ENCODE measurements at places on chromosomes 5 and 9.

DNA sequence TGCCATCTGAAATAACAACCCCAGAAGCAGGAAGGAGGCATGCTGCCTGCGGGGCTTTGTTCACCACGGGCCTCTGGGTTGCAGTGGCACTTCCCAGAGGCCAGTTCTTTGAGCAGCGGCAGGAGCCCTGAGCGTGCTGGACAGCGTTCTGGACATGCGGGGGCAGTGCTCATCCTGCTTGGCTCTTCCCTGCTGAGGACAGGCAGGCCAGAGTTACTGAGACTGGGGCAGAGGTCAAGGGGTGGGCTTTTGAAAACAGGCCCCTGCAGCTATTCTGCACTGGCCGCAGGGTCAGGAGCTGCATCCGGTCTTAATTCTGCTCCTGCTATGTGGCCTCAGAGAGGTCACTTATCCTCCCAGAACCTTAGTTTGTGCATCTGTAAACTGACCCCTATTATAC, 258.6 kb downstream of the FSTL4 start:
- no peak for DNase-seq

DNA sequence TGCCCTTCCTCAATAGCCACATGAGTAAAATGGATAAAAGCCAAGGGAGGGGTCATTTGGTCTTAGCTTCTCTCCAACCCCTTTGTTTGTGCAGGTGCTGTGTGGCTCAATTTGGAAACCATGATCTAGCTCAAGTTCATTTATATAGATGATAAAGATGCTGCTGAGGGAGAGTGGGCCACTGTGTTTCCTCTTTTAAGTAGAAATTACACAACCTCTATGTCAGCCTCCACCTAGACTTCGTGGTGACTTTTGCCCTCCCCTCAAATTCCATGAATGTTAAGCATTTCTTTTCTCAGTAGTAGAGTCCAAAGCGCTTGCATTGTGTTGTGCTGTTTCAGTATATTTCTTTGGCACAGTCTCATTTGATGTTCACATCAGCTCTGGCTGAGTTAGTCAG, 241.4 kb downstream of the ARHGAP26 start:
- peak; percentile 36 for DNase-seq

DNA sequence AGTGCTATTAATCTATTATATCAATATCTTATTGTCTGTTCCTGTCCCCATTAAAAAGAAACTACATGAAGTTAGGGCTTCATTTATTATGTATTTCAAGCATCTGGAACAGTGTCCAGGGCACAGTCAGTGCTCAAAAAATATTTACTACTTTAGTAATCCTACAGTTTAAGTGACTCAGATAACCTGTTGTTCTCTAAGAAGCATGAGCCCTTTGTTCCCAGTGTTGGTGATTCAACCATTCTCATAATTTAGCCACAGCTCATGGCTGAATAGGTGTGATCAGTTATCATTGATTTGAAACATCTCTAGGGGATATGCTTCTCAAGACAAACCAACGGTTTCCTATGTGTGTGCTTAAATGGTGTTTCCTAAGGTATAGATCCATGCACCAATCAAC, 292.7 kb downstream of the TMEM167A start:
- no peak for DNase-seq

- DNase-seq, result no peak
These were observed 62.1 kb downstream of the KLF9 start for GRCh38 chr9:70352356-70352755.

- DNase-seq, result no peak
These were observed 327.3 kb downstream of the CDH18 start for GRCh38 chr5:19660679-19661078.

GRCh38 chr5:43073597-43074546, 33.8 kb upstream of the ANXA2R start:
- DNase-seq, result peak; percentile 87

DNA sequence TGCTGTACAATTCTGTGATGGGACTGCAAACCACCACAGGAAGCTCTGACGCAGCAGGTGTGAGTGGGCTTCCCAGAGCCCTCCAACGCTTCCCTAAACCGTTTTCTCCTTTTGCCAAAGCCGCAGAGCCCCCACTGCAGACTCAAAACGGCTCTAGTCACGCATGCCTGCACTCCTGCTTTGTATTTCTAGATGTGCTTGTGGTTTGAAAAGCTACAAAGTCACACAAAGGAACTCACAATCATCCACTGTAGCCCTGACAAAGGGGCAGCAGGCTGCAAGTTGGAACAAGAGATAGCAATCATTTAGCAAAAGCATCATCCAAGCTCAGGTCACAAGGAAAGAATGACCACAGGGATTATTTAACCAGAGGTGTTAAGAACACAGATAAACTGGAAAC, 79.3 kb downstream of the PTPN3 start:
- no peak for DNase-seq

DNA sequence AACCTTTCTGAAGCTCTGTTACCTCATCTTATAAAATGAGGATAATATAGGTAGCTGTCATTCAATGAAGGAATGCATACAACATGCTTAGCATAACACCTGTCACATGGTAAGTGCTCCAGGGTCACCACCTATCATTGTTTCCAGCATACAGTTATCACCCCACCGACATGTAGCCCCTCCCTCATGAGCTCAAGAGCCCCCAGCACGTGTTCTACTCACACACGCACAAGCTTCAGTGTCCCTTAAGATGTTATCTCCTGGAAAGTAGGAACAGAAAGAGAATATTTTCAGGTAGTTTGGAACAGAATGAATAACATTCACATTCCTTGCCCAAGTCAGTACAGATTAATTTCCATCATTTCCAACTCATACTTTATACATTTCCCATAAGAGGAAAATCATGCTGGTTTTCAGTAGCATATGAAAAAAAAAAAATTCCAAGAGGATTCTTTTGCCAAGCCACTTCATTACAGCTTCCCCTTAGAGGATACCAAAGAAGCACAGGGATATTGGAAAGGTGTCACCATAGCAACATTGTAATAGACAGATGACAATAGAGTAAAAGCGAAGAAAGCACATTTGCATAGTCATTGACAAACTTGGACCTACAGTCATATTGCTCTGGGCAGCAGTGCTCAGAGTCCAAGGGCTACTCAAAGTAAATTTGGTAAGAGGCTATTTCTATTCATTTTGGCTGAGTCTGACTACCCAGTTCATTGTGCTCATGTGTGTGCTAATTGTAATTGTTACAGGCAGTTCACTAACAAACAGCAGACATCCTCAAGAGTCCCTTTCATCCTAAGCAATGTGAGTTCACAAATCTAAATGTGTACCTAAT, 1.5 kb upstream of the MOB3B start:
- DNase-seq, result peak; percentile 8

DNA sequence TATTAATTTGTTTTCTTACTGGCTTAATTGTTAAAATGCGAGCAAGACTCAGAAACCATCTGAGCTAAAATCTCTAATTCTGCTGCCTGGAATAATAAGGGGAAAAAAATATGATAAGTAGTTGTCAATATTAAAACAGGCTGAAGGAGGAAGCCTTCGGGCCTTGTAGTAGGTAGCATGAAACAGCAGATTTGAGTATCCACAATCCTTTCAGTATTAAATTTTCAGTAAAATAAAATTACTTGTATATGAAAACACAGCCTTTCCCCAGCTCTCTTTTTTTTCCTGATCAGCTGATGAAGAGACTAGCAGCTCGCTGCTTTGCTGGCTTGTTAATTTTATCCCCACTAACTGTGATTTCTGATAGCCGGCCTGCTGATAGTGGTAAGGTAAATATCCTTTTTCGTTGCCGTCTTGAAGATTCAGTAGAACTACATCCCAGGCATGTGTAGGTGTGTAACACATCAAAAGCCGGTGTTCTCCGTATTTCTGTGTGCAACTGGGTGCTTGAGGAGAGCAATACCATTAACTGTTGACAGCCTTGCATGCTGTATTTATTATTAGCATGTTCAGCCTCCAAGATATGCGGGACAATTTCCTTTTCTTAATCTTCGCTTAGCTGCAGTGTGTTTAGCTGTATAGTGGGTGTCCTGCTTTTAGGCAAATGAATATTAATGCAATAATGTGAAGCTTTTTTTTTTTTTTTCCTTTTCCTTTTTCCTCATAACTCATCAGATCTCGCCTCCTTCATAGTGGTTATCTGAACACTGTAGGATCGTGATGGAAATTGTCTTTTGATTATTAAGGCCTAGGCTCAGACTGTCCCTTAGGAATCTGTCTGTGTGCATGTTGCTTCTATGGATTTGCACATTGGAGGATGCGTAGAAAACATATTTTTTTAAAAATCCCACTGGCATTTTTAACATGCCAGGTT, 144.6 kb downstream of the SMARCA2 start:
- DNase-seq, result peak; percentile 7

DNA sequence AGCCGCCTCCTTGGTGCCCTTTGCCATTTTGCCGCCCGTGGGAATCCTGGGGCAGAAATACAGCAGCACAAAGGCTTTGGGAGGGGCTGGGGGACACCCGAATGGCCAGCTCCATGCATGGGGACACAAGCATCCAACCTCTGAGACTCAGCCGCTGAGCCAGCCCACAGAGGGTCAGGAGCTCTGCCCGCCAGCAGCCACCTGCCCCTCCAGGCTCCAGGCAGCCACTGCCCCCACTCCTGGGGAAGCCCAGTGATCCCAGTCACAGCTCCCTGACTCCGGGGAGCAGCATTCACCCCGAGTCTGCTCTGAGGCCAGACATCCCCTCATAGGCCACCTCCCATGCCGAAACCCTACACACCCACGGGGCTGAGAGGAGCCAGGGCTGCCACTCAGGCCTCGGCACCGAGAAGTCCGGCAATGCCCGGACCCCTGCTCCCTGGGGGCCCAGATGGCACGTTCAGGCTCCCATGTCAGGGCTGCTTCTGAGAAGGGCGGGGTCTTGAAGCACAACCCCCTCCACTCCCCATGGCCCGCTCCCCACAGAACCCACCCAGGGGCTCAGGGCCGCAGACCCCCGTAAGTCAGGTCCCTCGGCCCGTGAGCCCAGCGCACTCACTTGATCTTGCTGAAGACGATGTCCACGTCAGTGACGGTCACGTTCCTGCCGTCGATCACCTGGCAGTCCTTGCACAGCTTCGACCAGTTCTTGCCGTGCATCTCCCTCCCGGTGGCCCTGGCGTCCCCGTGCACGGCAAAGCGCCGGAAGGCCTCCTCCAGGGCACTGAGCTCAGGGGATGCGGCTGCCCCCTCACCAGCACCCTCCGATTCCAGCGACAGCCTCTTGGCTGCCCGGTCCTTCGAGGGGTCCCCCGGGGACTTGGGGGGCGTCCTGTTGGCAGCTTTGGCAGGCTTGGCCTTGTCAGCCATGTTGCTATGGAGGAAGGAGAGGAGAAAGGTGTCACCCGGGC, 15.7 kb downstream of the TPPP start:
- DNase-seq, result no peak
